ENCODE measurements at places on chromosomes 12 and 14.

- DNase-seq: peak; percentile 23
Measured at GRCh38 chr12:43676183-43676813, 82.3 kb downstream of the PUS7L start.

- peak; percentile 24 for DNase-seq
Measured at GRCh38 chr14:80996049-80996901, 40.9 kb downstream of the TSHR start.

- no peak for DNase-seq
Measured at GRCh38 chr12:130680451-130680990, 35.6 kb downstream of the RIMBP2 start.

DNA sequence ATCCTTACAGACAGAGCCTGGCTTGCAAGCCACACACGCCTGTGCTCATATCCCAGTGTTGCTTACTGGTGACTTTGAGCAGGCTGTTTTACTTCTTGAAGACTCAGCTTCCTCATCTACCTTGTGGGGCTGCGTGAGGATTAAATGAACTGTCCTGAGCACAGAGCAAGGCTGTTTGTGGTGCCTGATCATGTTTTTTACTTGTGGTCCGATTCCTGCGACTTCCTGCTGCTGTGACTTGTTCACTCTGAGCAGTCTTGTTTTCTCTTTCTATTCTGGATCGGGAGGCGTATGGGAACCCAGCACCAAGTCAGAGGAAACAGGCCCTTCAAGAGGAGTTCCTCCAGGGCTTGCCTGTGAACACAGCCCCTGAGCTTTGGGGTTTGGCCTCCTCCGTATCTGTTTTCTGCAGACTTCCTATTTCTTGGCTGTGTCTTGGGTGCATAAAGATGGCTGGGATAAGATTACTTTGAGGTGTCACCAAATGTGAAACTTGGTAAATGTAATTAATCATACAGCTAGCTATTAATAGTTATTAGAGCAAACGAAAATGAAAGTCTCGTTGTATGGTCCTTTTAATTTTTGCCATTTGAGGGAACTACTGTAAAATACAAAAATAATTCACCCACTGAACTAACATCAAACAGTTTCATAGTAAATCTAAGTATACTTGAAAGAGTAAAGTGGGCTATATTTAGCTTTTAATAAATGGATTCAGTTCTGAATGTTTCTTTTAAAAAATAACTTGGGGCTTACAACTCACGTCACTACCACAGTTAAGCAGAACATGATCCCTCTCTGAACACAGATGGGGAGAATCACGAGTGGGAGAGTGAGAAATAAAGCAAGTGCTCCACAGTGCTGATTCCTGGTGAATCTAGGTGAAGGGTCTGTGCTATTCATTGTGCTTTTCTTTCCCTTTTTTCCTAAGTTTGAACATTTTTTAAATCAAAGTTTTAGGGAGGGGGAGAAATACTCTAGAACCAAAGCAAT lies 251.5 kb downstream of the FOXN3 start:
- no peak for DNase-seq

GRCh38 chr14:102592763-102593060 lies 263 bp downstream of the RCOR1 start:
- no peak for DNase-seq

- no peak for DNase-seq
Measured at GRCh38 chr14:66833816-66834215, 325.9 kb downstream of the GPHN start.

- DNase-seq: no peak
Measured at GRCh38 chr12:92619730-92620684, 82.8 kb upstream of the PLEKHG7 start.

DNA sequence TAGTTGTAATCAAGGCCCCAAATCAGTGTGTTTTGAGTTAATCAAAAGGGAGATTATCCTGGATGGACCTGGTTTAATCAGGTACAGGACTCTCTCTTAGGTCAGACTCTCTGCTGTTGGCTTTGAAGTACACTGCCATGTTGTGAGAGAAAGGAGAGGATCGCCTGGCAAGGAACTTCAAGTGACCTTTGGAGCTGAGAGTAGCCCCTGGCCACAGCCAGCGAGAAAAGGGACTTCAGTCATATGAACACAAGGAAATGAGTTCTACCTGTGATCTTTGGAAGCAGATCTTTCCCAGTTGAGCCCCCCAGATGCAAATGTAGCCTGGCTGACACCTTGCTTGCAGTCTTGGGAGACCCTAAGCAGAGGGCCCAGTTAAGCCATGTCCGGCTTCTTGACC lies 68.3 kb upstream of the CPM start:
- no peak for DNase-seq

DNA sequence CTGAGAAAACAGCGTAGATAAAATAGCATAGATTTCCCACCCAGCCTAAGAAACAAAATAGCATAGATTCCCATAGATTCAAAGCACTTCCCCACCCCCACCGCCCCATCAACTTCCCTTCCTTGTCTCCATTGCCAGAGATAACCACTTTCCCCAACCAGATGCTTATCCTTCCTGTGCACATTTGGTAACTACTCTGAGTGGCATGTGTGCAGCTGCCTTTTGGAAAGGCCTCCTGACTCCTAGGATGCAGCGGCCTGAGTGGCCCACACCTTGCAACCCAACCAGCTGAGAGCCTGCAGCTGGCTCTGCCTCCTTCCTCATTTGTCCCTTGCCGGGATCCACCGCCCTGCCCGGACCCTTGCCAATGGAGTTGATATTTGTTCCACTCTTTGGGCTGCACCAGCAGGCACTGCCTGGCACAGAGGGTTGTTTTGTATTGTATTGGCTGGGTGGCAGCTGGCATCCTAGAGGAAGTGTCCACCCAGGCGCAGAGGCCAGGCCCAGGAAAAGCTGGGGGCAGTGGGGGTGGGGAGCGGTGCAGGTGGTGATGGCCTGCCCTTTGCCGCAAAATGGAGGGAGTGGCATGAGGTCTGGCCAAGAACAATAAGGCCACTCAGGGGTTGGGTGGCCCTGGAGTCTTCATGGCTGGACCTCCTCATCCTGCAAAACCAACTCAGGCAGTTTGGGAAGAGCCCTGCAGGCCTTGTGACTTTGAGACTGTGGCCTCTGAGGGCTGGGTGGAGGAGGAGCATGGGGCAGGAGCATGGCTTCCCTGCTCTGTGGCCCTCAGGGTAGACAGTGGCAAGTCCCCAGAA lies 4.9 kb downstream of the SLC48A1 start:
- no peak for DNase-seq

DNA sequence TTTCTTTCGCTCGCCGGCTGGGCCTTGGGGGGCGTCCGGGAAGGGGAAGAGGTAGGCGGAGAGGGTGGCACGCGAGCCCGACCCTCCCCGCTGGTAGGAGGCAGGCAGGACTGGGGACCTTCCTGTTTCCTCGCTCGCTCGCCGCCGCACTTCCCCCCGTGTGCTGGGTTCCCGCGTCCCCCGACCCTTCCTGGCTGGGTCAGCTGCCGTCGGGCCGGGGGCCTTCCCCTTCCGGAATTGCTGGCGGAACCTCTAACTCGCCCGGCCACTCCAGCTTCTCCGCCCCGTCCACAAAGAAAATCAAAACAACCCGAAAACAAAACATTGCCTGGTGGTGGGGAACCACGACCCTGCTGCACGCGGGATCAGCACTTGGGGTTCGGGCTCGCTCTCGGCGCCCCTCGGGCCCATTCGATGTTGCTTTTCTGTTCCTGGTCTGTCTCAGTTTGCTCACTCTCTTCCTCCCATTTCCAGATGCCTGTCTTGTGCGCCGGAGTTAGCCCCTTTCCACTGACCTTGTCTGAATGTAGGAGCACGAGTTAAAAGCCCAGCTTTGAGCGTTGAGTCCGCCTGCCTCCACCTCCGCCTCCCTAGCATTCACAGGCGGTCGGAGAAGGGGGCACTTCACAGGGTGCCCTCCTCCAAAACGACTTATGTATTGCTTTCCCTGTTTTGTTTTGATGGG lies 581 bp downstream of the PAPOLA start:
- peak; percentile 34 for DNase-seq

GRCh38 chr12:65895759-65896656 lies 71.7 kb downstream of the HMGA2 start:
- DNase-seq: no peak

DNA sequence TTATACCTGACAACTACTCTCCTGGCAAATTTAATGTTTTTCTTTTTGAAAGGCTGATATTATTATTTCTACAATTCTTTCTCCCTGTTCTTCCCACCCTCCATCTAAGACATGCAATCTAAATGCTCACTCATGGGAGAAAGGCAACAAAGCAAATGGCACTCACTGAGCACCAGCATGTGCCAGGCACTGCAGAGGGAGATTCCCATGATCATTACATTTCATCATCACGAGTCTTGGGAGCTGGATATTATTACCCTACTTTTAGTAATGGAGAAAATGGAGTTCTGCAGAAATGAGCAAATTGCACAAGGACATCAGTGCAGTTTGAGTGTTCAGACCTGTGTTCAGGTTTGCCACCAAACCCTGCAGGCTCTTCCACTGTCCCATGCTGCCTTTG lies 27.9 kb downstream of the PPM1H start:
- DNase-seq: no peak

- DNase-seq: peak; percentile 2
Measured at GRCh38 chr14:101078892-101079221, 175.3 kb upstream of the RTL1 start.

- DNase-seq: no peak
Measured at GRCh38 chr14:92607702-92608429, 94.3 kb downstream of the RIN3 start.

DNA sequence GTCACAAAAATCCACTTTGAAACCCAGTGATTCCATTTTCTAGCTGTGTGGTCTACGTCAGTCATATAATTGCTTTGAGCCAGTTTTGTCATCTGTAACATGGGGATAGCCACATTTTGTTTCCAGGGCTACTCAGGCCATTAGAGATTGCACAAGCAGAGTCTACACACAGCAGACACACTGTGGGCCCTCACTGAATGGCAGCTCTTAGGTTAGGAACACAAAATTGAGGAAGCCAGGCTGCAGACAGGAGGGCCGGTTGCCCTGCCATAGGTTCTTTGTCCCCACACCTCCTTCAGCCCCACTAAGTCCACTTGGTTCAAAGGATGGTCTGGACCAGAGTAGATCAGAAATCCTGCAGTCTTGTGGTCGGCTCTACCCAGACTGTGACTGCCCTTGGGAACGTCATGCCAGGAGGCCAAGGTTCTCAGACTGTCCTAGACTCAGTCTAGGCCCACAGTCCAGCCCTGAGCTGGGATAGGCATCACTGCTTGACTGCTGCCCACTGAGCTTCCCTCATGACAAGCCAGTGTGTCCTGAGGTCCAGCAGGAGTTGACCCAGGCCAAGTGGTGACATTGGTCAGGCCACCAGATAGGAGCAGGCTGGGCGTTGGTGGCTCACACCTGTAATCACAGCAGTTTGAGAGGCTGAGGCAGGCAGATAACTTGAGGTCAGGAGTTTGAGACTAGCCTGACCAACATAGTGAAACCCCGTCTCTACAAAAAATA lies 3.8 kb upstream of the MYH7 start:
- DNase-seq: peak; percentile 7

DNA sequence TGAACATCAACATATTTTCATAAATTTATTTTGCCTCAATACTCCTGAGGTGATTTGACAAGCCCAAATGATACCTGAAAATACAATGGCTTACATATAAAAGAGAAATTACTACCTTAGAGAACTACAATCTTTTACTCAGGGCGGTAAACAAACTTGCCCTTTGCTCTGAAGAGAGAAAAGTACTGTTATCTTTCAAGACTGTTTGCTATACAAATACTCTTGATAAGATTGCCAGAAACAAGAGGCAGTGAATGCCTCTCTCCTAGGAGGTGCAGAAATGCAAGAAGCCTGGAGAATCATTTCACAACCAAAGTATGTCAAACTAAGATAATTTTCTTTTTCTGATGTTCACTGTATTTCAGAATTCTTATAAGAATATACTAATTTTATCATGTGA lies 160.3 kb downstream of the ALX1 start:
- DNase-seq: no peak

DNA sequence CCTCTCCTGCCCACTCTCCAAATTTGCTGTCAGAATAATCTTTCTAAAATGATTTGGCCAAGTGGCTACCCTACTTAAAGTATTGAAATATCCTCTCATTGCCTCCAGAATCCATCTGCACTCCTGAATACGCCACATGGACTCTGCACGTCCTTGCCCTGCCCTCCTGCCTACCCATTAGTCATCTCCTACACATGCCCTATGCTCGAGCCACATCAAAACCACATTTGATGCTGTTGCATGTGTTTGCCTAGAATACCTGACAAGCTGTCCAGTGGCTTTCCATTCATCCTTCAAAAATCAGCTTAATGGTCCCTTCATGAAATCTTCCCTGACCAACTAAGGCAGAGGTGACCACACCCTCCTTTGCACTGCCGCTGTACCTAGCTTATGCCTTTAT lies 17.0 kb downstream of the VCPKMT start:
- DNase-seq: no peak

DNA sequence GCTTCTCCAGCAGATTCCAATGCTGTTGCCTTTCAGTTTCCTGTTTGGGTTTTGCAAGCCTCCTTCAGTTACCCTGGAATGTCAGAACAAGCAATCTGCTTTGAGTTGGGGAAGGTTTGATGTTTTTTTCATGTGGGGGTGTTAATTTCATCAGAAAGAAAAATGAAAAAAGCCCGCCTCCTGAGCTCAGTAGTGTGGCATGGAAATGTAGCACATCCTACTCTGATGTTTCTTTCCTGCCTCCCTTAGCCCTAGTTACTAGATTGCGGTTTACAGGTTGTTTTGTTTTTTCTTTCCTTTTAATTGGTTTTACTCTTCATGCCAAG lies 22.6 kb downstream of the IFNG-AS1 start:
- no peak for DNase-seq

GRCh38 chr12:102740141-102740955 lies 176.7 kb downstream of the PAH start:
- no peak for DNase-seq

DNA sequence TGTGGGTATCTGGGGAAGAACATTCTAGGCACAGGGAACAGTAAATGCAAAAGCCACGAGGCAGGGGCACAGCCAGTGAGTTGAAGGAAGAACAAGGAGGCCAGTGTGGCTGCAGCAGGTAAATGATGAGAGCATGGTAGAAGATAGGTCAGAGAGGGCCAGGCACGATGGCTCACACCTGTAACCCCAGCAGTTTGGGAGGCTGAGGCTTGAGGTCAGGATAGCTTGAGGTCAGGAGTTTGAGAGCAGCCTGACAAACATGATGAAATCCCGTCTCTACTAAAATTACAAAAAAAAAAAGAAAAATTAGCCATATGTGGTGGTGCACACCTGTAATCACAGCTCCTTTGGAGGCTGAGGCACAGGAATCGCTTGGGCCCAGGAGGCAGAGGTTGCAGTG lies 86.7 kb upstream of the ESRRB start:
- DNase-seq: no peak

DNA sequence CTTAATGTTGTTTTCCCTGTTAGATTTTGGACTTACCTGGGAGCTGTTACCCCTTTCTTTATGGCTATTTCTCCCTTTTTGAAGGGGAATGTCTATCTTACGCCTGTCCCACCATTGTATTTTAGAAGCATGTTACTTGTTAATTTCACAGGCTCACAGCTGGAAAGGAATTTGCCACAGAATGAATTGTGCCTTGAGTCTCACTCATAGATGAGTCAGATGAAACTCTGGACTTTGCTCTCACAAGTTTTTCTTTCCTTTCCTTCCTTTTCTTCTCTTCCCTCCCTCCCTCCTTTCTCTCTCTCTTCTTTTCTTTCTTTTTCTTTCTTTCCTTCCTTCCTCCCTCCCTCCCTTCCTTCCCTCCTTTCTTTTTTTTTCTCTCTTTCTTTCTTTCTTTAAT lies 9.3 kb upstream of the ATF7IP start:
- no peak for DNase-seq

- DNase-seq: no peak
Measured at GRCh38 chr12:117825827-117826226, 143.0 kb downstream of the KSR2 start.

All from activated CD4-positive, alpha-beta memory T cell treated with anti-CD3 and anti-CD28 coated beads, Interleukin-2, amount 10 ng/mL, durations not matched to agents 7 days and 5 days (primary cell).